NCI-H774 (cell line): ENCODE measurements at places on chromosomes 1 and 21.
A peak's percentile ranks its signal among the peaks of the same experiment; 100 is the strongest.

DNA sequence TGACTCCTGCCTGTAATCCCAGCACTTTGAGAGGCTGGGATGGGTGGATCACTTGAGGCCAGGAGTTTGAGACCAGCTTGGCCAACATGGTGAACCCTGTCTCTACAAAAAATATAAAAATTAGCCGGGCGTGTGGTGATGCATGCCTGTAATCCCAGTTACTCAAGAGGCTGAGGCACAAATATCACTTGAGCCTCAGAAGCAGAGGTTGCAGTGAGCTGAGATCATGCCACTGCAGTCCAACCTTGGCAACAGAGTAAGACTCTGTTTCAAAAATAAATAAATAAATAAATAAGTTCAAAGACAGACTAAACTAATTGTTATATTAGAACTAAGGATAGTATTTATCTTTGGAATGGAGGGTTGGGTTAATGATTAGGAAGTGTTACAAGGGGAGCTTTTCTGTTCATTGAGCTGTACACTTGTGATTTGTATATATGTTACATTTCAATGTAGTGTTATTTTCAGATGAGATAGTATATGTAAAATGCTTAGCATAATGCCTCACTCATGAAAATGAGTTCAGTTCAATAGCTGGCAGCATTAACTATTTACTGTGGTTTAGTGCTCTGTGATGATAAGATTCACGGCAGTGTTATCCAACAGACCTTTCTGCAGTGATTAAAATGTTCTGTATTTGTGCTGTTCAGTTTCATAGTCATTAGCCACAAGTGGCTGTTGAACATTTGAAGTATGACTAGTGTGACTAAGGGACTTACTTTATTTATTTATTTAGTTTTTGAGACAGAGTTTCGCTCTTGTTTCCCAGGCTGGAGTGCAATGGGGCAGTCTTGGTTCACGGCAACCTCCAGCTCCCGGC, 47.7 kb downstream of the OSBPL9 start:
- DNase-seq = no peak

DNA sequence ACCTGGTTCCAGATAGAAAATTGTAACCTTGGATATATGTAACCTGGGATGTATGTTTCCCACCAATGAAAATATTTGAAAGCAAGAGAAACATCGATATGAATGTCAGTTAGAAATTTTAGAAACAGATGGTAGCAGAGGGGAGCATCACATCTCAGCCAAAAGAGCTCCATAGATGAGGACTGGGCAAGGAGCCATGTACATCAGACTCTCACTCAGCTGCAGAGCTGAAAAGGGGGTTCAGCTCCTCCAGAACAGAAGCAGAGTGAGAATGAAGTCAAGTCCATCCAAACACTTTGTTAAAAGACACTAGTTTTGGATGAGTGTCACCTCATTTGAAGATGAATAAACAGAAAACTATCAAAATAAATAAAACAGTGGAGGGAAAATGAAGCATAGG, 202.4 kb downstream of the HMCN1 start:
- DNase-seq = no peak

GRCh38 chr1:212951947-212952640, 1.8 kb downstream of the VASH2 start:
- DNase-seq = no peak

- no peak for DNase-seq
Observed at GRCh38 chr1:8863794-8864233, 14.7 kb downstream of the ENO1 start.

GRCh38 chr1:56911098-56911938, 54.5 kb downstream of the C8B start:
- DNase-seq = no peak

DNA sequence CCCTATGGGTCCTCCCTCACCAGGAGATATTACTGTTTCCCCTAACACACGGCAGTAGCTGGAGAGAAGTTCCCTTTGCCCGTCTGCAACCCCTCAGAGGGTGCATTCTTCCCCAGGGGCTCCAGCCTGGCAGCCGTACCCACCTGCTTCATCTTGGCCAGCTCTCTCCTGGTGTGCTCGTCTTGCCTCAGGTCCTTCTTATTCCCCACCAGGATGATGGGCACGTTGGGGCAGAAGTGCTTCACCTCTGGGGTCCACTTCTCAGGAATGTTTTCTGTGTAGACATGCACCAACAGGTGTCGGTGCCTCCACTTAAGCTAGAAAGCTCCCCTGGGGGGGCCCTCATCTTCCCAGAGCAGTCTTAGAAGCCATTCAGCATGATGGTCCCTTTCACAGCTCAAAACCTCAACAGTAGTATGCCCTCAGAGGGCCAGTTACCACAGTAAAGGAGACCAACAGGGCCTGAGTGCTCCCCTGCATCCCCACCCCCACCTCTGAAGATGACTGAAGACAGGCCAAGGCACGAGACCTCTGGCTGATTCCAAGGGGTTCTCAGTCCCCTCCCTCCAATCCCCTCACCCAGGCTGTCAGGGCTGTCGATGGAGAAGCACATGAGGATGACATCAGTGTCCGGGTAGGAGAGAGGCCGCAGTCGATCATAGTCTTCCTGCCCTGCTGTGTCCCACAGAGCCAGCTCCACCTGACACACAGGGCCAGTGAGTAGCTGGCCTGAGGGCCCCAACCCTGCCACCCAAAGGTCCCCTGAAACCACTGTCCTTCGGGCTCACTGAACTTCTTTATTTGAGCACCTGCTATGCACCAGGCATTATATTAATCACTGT, 4.3 kb downstream of the RHOC start:
- no peak for DNase-seq

GRCh38 chr1:78274814-78275213, 216.0 kb upstream of the PTGFR start:
- DNase-seq = no peak

DNA sequence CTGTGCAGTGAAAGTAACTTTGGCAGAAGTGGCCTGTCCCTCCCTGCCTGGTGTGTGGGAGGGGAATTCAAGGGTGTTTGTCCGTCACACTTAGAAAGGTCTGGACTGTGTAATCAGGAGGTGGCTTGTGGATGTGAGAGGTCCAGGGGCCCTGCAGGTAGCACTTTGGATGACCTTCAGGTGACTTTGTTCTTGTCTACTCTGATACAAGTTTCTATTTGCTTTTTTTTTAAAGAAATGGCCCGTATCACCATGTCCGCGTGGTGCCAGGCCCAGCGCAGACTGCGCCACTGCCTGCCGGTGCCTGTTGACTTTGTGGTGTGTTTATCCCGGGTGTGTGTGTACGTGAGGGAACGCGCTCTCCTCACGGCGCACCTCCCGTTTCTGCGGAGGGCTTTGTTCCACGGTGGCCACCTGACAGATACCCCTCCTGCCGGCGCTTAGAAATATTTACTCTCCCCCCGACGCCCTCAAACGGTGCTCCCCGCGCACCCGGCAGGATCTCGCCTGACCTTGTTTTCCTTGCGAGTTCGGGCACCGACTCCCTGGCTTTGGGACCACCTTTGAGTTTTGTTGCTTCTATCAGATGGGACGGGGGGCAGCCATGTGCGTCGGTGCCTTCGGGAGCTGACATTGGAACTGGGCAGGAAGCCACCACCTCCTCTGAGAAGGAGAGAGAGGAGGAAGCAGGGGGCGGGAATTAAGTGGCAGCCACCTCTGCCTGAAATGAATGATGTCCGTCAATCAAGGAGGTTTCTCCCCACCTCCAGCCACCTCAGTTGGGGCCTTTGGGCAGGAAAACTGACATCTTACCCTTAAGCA, 119.4 kb downstream of the PRDM16 start:
- DNase-seq = peak; percentile 16

DNA sequence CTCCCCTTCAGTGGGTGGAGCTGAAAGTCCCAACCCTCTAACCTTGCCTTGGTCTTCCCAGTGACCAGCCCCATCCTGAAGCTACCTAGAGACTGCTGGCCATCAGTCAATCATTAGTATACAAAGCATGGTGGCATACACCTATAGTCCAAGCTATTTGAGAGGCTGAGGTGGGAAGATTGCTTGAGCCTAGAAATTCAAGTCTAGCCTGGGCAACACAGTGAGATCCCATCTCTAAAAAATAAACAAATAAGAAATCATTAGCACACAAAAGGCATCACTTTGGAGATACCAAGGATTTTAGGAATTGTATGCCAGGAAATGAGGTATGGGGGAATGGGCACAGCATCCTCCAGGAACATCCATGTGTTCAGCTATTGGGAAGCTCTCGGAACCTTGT, 4.4 kb upstream of the IFI6 start:
- DNase-seq = no peak

DNA sequence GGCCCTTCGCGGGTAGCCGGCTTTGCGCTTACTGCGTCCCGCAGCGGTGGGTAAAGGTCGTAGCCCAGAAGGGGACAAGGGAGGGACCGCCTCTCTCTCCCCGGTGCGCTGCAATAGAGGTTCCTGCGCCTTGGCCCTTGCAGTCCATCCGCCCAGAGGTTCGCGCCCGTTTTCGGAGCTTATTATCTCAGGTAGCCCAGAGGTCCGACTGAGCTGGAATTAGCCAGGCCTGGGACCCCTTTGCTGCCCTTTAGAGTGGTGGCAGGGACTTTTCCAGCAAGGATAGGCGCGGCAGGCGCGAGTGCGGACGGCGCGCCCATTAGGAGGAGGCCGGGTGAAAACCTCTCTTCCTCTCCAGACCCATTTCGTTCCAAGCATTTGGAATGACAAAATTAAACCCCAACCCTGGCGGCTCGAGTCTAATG, 5.0 kb downstream of the LHX4 start:
- DNase-seq = no peak
